Renal cortical epithelial cell (primary cell): ENCODE measurements at places on chromosomes 3 and 15.

GRCh38 chr3:143298886-143299535, 179.4 kb downstream of the CHST2 start:
- no peak for DNase-seq

DNA sequence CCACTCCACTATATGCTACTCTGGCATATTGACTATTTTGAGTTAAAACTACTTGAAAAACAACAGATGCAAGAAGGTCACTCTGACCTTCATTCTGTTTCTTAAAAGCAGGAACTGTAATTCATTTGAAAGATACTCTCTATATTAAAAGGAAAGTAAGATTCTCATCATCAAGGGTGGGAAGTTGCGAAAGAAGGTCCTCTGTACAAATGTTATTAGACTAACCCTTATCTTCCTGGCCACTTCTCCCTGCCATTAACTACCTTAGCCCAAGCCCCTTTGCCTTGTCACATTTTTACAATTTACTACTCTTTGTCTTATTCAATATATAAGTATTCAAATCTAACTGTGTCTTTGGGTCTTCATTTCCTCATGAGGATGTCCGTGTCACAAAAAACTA, 16.1 kb downstream of the SIDT1 start:
- no peak for DNase-seq

DNA sequence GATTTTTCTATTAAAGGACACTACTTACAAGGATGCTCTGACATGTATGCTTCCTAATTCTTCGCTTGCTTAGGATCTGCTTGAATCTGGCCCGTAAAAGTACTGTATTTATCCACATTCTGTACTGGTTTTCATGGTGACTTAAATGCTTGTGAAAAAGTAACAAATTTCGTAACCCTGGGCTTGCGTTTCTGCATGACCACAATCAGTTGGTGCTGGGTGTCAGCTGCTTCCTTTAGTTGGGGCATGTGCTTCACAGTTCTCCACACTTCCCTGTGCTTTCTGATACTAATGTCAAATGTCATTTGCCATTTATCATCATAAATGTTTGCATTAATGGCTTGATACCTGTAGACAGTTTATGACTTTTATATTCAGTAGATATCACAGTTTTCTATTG, 218.4 kb upstream of the MLF1 start:
- DNase-seq, result peak; percentile 34

DNA sequence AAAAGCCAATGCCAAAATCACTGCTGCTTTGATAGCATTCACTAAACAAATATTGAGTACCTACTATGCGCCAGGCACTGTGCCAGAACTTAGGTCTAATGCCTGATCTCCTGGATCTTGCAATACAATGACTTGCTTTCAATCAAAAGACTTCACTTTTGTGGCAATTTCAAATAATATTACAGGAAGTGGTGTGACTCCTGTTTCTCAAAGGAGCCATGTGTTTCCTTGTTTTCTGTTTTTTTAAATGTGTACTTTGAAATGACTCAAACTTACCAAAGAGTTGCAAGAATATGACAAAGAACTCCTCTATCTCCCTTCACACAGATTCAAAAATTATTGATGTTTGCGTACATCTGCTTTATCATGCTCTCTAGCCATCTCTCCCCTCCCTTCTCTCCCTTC, 18.3 kb downstream of the OSBPL10 start:
- DNase-seq, result peak; percentile 50

- DNase-seq, result no peak
These were observed 12.5 kb downstream of the MAP6D1 start for GRCh38 chr3:183812761-183813445.

DNA sequence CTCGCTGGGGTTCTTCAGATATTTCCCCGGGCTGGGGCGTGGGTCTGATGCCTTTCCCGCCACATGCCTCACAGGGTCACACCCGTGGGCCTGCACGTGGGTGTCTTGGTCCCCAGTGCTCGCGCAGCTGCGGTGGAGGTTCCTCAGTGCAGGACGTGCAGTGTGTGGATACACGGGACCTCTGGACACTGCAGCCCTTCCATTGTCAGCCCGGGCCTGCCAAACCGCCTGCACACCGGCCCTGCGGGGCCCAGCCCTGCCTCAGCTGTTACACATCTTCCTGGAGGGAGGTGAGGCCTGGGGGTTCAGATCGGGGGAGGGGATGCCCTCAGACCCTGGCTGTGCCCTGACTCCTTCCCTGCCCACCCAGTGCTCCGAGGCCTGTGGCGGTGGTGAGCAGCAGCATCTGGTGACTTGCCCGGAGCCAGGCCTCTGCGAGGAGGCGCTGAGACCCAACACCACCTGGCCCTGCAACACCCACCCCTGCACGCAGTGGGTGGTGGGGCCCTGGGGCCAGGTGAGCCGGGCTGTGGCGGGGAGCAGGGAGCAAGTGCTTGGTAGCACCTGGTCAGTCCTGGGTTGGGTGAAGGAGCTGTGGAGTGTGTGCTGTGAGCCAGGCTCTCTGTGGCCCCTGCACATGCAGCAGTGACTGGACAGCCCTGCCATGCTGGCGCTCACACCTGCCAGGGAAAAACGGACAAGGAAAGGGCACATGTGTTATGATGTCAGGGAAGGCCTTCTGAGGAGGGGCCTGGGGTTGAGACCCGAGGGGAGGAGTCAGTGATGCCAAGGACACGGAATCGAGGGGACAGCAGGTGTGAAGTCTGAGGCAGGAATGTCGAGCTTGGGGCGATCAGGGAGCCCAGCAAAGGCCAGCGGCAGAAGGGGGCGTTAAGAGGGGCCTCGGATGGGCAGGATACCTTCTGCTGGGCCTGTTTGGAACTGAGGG, 88.9 kb downstream of the TBC1D2B start:
- DNase-seq, result no peak

- DNase-seq, result no peak
These were observed 80.6 kb downstream of the FBXL22 start for GRCh38 chr15:63677778-63678177.

GRCh38 chr3:124557-125179, 71.9 kb upstream of the CHL1 start:
- no peak for DNase-seq

DNA sequence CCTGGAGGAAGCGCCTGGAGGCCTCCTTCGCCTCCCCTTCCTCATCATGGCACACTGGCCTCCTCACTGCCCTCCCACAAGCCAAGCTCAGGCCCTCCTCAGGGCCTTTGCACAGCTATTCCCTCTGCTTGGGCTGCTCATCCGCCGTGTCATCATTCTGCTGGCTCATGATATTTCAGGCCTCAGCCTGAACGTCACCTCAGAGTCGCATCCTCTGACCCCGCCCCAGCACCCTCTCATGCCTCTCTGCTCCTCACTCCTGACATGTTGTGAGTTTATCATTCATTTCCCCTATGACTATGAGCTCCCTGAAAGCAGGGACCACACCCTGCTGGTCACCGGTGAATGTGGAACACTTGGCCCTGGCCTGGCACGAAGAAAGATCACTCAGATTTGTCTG, 20.7 kb upstream of the POC1A start:
- DNase-seq, result no peak

DNA sequence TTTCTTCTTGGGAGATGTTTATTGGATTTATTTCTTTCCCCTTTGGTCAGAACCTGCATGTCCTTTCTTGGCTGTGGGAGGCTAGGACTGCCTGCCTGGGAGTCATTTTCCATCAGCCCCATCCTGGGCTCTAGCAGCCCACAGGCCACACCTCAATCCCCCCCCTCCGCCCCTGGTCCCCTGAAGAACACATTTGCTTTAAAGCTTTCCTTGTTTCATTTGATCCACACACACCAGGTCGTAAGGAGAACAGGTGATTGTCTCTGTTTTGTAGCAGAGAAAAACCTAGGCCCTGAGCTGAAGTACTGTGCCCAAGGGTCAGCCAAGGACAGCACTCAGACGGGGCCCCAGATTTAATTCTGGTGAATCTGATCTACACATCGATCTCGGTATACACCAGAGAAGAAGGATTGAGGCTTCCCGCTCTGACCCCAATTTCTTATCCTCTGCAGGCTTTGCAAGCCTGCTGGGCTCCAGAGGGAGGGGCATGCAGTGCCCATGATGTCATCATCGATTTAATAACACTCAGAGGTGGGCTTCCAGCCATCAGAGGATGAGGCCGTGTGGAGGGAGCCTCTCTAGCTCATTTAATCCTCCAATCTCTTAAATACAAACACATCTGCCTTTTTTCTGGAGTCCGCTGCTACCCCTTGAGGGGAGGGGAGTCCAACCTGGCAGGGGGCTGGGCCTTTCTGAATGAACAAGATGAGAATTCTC, 1.7 kb upstream of the CLN6 start:
- no peak for DNase-seq

GRCh38 chr3:155739154-155739553, 5.7 kb downstream of the PLCH1 start:
- peak; percentile 41 for DNase-seq

- no peak for DNase-seq
These were observed 56.6 kb downstream of the SH3GL3 start for GRCh38 chr15:83503595-83504364.

DNA sequence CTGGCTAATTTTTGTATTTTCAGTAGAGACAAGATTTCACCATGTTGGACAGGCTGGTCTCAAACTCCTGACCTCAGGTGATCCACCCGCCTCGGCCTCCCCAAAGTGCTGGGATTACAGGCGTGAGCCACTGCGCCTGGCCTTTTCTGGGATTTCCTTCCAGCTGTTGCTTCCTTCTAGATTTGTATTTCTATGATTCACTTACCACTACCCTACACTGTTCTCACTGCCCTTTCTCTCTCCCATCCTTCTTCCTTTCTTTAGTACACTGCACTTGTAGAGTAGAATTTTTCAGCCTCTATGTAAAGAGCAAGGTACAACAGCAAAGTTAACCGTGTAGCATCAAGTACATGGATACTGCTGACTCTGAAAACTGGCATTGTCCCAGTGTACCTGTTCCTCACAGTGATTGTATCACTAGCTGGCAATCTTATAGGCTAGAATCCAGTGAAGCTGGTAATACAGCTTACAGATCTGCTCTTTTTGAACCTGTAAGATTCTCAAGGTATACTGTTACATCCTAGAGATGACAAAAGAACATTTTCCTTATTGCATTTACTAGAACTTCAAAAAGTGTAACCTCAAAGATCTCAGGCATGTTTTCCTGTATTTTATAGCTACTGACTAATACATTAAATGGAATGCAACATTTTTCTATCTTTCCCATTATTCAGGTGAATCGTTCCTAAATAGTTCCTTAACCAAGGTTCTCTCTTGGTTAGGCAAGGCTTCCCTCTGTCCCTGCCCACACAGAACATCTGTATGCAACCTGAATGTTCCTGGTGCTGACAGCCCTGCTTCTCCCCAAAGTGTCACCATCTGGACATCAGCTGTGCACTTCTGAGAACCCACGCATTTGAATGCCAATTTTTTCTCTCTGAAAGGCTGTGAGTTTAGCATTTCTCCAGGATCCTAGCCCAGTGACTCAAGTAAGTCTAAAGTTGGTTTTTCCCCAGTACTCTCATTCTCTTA, 74.1 kb upstream of the RAP2B start:
- DNase-seq, result no peak

DNA sequence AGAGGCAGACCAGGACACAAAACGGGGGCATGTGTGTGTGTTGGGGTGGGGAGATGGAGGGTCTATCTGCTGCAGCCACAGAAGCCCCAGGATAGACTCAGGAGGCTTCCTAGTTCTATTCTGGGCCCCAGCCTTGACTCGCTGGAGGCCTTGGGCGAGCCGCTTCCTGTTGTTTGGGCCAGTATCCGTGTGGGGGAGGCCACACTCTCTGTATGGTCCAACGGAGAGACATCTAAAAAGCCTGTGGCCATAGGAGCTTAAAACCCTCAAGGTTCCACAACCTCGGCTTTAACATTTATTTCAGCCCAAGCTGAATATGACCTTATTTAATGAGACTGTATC, 32.8 kb downstream of the POC1A start:
- DNase-seq, result no peak
